Aorta (tissue), 5 donors: ENCODE measurements at places on chromosomes 2 and 18. TPM values are rescaled to one million over a fixed set of nuclear protein-coding genes. Genes with fewer than 3 reads are reported as not detected.

DNA sequence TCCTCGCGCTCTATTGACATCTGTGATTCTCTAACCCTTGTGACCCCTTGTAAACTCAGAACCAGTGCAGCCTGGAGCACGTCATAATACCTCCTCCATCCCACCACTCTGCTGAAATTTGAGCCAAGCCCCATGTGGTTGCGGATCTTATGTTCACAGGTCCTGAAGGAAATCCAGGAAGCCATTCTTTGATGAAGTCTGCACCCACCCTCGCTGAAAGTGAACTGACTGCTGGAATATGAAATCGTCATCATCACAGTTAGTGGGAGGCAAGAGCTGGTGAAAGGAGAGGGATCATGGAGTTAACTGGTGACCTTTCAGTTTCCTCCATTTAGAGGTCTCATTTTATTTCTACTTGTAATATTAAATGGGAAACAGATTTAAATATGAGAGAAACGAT lies 21.6 kb downstream of the ZEB2 start:
- no peak overlapping the region for H3K27ac ChIP-seq
- DNase-seq = no peak
- no peaks in the 10 kb centered on the region for H3K36me3 ChIP-seq
- H3K27me3 ChIP-seq = peaks cover 1% of the 10 kb centered on the region
- no peak overlapping the region for H3K4me3 ChIP-seq

- H3K27ac ChIP-seq = no peak overlapping the region
- no peaks in the 10 kb centered on the region for H3K4me1 ChIP-seq
- no peaks in the 10 kb centered on the region for H3K36me3 ChIP-seq
- DNase-seq = no peak
- no peaks in the 10 kb centered on the region for H3K27me3 ChIP-seq
Measured at GRCh38 chr2:213848631-213849030, 562.2 kb upstream of the VWC2L start.

GRCh38 chr2:62426154-62426912 lies 79.7 kb downstream of the TMEM17 start:
- H3K4me3 ChIP-seq = no peak overlapping the region
- H3K27ac ChIP-seq = no peak overlapping the region
- H3K4me1 ChIP-seq = no peaks in the 10 kb centered on the region
- H3K36me3 ChIP-seq = no peaks in the 10 kb centered on the region
- no peaks in the 10 kb centered on the region for H3K27me3 ChIP-seq

GRCh38 chr2:170932166-170932565 lies 3.1 kb downstream of the GORASP2 start:
- H3K4me3 ChIP-seq = no peak overlapping the region
- H3K27ac ChIP-seq = no peak overlapping the region
- peaks cover 2% of the 10 kb centered on the region for H3K4me1 ChIP-seq
- H3K27me3 ChIP-seq = no peaks in the 10 kb centered on the region
- no peak for DNase-seq

DNA sequence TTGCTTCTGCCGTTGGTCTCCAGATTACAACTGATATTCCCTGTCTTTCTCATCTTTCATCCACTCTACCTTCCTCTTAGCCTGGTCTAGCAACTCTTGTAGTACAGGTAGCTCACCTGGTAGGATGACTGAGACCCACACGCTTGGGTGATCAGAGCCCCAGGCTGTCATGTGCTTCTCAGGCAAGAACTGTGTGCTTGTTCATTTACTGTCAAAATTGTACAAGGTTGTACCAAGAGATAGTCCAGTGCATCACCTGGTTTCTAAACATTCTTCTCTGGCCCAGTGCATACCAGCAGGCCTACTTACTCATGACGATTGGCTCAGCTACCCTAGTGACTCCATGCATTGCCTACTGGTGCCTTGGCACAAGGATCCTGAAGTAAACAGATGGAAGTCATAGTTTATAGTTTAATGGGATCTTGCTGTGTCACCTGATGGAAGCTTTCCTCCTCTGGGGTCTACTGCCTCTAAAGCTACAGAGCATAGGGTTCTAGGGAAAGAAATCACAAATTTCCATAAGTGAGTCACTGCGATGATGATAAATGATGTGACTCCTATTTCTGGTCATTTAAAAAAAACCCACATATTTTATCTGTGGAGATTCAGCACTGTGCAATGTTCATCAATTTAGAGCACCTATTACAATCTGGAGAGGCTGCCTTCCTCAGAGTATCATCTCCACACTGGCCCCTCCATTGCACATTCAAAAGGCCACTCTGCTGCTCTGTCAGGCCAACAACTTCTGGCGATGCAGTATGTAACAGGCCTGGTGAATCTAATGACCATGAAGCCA lies 481.8 kb upstream of the MEIS1 start:
- H3K27me3 ChIP-seq = no peaks in the 10 kb centered on the region
- no peak overlapping the region for H3K27ac ChIP-seq
- H3K36me3 ChIP-seq = no peaks in the 10 kb centered on the region
- no peak for DNase-seq

DNA sequence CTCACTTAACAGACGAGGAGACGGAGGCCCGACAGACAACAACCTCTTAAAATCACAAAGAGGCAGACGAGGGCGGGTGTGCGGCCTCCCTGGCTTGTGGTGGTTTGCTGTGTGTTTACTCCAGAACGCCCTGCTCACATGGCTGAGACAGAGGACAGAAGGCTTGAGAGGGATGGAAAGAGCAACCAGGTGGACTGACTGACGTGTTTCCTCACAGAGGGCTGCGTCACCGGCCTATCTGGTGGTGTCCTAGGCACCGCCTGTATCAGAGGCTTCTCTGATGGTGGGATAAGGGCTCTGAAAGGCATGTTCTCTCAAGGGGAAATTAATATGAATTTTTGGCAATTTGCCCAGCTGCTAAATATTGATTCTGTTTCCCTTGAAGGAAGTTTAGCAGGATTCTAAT lies 47.0 kb upstream of the RALBP1 start:
- no peak for DNase-seq
- H3K36me3 ChIP-seq = no peaks in the 10 kb centered on the region
- H3K4me1 ChIP-seq = no peaks in the 10 kb centered on the region
- H3K27ac ChIP-seq = no peak overlapping the region
- H3K27me3 ChIP-seq = no peaks in the 10 kb centered on the region

DNA sequence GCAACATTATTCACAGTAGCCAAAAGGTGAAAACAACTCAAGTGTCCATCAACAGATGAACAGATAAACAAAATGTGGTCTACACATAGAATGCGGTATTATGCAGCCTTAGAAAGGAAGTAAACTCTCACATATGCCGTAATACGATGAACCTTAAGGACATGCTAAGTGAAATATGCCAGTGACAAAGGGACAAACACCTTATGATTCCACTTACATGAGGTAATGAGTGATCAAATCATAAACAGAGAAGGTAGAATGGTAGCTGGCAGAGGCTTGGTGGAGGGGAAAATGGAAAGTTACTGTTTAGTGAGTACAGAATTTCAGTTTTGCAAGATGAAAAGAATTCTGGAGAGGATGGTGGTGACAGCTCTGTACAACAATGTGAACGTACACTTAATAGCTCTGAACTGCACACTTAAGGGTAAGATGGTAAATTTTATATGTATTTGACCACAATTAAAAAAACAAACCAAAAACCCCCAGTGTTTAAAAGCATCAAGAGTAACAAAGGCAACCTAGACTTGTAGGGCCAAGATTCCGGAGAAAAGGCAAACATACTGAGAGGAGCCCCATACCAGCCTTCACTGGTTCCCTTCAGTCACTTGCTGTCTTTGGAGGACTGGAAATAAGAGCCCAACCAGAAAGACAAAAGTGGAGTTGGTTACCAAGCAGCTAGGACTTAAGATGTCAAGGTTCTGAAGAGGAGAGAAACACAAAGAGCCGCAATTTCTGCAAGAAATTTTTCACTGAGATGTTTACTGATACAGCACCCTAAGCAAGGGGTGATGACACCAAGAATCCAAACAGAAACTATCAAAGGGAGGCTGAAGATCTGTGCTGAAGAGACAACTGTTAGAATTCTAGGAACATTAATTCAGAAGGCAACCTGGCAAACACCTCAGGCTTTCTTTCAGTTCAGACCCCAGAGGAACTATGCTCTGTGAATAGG lies 61.3 kb downstream of the CUL3 start:
- H3K27me3 ChIP-seq = no peaks in the 10 kb centered on the region
- no peak for DNase-seq
- H3K4me3 ChIP-seq = no peak overlapping the region
- no peak overlapping the region for H3K27ac ChIP-seq
- no peaks in the 10 kb centered on the region for H3K36me3 ChIP-seq

STK16 gene
- 19.7 TPM for total RNA-seq

ACMSD gene
- total RNA-seq = not detected

XIRP2 gene
- total RNA-seq = 0.19 TPM

SCG2 gene
- total RNA-seq = 6.0 TPM

RGPD5 gene
- total RNA-seq = 187 TPM

UGT1A7 gene
- not detected for total RNA-seq
